ENCODE measurements at places on chromosomes 13 and 19.

DNA sequence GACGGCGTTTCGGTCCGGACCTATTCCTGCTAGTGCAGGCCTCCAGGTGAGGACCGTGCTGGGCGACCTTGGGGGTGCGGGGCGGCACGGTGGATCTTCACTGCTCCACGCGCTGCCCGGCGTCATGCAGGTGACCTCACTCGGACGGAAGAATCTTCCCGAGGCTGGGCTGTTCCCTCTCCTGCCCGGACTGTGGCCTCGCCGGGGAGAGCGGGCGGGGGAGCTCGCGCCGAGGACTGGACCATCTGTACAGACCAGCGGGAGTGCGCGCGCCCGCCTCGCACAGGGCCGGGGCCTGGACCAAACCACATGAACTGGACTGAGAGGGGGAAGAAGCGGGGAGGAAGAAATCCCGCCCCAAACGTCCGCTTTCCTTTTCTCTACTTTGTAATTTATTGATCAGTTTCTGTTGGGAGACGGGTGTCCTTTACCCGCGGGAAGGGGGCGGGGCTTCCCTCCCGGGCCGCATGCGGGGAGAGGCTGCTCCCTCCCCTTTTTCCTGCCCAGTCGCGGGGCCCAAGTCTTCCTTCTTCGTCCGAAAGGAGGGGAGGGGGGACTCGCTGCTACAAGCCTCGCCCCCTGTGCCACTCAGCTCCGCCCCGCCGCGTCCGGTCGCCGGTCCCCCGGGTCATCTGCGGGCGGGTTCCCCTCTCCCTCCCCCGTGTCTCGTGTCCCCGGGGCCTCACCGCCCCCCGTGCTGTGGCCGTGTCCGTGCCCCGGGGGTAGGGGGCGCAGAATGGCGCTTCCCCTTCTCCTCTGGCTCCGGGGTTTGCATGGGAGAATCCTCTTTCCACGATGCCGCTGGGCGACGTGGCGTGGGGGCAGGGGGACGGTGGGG, 4.9 kb downstream of the HRC start:
- DNase-seq: peak; percentile 78

- DNase-seq: peak; percentile 85
Observed at GRCh38 chr19:17348700-17349099, 11.3 kb downstream of the GTPBP3 start.

DNA sequence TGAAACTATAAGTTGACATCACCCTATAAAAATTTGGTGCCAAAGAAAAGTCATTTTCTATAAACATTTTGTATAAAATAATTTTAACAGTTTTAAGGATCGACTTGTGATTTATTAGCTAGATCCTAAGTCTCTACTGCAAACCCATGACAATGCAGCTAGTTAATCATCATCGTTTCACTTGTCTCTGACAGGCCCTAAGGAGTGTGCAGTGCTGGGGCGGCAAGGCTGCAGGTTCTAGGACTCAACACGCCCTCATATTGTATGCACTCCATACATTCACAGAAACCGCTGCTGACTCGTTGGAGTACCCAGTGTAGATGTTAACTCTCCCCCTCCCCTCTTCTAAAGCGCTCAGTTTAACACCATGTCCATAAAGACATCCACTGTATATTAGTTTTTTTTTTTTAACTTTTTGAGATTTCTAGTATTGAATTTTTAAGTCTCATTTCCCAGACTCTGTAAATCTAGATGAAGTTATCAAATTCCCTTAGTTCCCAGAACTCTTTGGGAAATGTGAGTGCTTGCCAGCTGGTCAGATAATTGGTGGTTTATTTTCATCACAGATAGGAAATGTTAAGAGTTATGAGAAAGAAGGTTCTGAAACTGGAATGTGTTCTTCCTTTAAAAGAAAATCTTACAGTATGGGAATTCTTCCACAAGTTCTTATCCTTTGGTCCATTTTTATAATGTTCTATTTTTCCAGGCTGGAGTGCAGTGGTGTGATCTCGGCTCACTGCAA, 162.8 kb upstream of the RNF113B start:
- DNase-seq: peak; percentile 25

DNA sequence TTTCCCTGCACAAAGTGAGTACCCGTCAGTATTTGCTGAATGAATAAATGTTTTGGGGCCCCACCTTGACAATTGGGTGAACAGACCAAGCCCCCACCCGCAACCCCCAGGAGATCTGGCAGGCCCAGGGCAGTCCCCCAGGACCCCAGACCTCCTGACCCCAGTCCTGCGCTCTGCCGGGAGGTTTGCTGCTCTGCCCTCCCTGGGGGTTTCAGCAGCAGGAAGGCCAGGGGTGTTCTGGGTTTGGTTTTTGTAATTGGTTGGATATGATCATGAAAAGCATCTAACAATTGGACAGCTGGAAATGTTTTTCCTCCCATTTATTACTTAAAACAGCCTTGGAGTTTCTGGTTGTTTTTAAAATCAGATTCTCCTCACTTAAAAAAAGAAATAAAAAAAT, 193.8 kb downstream of the URI1 start:
- DNase-seq: no peak

GRCh38 chr13:62578402-62578801, 1162.8 kb upstream of the PCDH20 start:
- DNase-seq: no peak

- DNase-seq: no peak
Observed at GRCh38 chr13:103517066-103517767, 451.0 kb upstream of the SLC10A2 start.

DNA sequence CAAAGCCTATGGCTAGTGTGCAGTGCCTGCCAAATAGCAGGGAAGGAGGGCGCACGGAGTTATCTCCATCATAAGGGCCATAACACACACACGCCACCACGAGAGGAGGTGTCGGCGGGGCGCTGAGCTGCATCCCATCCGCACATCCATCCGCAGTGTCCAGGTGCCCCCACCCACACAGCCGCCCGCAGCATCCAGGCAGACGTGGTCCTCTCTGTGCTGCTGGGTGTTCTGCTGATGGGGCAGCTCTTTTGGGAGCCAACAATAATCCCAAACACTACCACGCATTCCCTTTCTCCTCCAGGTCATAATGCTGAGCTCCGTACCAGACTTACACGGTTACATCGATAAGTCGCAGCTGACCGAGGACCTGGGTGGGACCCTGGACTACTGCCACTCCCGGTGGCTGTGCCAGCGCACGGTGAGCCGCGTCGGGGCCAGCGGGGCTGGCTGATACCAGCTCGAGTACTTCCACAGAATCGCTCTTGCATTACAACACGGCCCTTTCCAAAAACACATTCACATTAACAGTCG, 41.5 kb upstream of the F7 start:
- DNase-seq: no peak

- DNase-seq: no peak
Observed at GRCh38 chr19:6779206-6779605, 6.7 kb downstream of the VAV1 start.

- peak; percentile 72 for DNase-seq
Observed at GRCh38 chr13:95509521-95510310, 42.8 kb upstream of the CLDN10 start.

DNA sequence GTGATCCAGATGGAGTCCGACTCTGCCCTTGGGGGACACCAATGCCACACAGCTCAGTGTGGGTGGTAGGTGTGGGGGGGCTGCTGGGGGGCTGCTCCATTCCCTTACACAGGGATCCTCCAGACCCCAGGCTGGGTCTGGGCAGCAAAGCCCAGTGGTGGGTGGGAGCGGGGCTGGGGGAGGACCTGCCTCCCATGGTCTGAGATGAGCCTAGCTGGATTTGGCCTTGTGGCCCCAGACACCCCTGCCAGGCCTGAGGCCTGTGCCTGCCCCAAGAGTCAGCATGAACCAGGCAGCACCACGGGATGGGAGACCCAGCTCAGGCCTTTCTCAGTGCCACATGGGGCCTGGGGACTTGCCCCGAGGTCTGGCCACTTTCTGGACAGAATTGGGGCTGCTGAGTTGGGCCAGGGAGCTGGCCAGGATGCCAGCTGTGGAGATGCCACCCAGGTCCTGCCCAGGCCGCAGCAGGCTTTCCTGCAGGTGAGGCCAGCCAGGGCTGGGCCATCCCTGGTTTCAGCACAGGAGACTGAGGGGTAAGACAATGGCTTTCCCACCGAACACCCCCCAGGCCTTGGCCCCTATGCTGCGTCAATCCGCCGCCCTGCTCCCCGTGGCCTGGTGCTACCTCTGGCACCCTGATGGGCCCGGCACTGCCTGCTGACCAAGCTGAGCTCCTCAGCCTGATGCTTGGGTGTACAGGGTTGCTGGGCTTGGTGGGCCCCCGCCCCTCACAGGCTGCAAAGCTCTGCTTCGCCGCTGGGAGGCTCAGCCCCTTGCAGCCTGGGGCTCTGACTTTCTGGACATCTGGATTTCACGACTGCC, 24.2 kb downstream of the CEBPG start:
- no peak for DNase-seq

GRCh38 chr19:10927730-10928562, 493 bp downstream of the YIPF2 start:
- no peak for DNase-seq

GRCh38 chr19:17424743-17425365, 5.0 kb downstream of the MVB12A start:
- peak; percentile 36 for DNase-seq

GRCh38 chr13:59133903-59134302, 1029.8 kb downstream of the DIAPH3 start:
- DNase-seq: no peak

DNA sequence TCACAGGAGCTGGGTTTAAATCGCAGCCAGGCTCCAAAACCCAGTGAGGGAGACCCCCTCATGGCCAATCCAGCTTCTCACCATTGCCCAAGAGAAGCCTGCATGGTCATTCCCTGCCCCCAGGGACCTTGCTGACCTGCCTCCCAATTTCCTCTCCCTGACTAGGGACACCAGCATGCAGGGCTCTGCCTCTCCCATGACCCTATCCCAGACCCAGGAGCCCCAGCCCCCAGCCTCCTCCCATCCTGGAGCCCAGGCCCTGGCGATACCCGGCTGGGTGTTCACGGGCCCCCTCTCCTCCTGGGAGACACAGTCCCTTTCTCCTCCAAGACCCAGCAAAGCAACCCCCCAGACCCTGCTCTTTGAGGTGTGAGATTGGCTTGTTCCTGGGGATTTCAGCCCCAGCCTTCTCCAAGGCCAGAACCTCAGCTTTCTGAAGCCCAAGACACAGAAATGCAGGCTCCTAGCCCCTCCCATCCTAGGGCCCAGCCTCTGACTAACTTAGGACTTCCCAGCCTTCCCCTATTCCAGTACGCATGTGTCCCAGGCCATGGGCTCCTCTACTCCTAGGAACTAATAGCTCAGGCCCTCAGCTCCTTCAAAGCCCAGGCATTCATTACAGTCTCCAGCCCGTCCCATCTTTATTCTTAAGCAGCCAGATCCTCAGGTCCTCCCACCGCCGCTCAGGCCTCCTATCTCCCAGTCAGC, 1.1 kb downstream of the GYS1 start:
- DNase-seq: peak; percentile 89

GRCh38 chr13:35349673-35350278, 126.7 kb downstream of the MAB21L1 start:
- DNase-seq: no peak

- DNase-seq: no peak
Observed at GRCh38 chr13:79459906-79460305, 21.0 kb upstream of the NDFIP2 start.

GRCh38 chr13:43221611-43222010, 198.2 kb downstream of the DNAJC15 start:
- DNase-seq: no peak

DNA sequence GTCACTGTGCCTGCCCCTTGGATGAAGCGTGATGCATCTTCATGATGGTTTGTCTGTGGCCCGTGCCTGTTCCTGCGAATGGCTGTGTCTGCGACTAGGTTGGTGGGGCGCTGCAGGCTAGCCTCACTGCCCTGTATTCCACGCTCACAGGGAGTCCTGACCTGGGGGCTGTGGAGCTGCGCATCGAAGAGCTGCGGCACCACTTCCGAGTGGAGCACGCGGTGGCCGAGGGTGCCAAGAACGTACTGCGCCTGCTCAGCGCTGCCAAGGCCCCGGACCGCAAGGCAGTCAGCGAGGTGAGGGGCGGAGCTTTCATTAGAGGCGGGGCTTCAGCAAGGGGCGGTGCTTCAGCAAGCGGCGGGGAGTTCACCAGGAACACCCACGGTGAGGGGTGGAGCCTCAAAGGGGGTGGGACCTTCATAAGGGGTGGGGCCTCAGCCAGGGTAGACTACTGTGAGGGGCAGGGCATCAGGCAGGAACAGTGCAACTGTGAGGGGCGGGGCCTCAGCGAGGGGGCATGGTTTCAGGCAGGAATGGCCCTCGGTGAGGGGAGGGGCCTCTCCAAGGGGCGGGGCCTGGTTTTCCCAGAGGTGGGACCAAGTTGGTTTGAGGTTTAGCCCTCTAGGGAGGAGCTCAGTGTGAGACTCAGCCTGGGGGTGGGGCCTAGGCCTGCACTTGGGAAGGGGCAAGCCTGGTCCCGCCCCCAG, 17.2 kb downstream of the PKN1 start:
- DNase-seq: peak; percentile 28

GRCh38 chr13:112569821-112570220, 18.1 kb downstream of the TUBGCP3 start:
- no peak for DNase-seq

- no peak for DNase-seq
Observed at GRCh38 chr13:79501538-79502232, 20.7 kb downstream of the NDFIP2 start.

DNA sequence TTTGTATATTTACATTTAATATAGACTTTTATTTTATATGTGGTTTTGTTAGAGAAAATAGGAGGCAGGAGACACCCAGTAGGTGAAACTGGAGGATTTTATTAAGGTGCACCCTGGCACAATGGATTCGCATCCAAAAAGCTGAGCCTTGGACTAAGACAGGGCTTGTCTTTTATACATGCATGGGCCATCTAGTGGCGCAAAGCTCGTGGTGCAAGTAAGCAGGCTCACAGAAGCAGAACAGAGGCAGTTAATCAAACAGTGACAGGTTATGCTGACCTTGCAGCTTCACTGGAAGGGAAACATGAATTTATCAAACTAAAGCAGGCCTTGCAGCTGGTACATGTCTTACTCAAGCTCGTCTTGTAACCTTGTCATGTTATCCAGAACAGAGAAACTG, 58.8 kb upstream of the ZNF681 start:
- DNase-seq: peak; percentile 36

GRCh38 chr19:13610039-13610691, 103.9 kb upstream of the CACNA1A start:
- no peak for DNase-seq

DNA sequence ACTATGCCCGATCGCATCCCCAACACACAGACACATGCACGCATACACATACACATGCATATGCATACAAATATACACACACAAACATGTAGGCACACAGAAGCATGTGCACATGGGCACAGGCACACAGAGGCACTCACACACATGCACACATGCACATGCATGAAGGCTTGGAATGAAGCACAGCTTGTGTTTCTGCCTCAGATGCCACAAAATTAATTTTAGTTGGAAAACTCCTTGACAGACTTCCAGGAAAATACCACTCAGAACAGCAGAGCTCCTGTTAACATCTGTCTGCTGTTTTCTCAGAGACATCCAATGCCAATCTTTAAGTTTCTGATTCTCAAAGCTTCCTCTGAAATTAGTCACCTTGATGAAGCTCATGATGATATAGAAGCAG, 532.7 kb downstream of the RFC3 start:
- no peak for DNase-seq

- DNase-seq: no peak
Observed at GRCh38 chr19:30086916-30087315, 144.9 kb downstream of the URI1 start.

- no peak for DNase-seq
Observed at GRCh38 chr13:62360609-62361008, 945.0 kb upstream of the PCDH20 start.

All from cardiac fibroblast (primary cell).